Stimulated activated CD4-positive, alpha-beta T cell treated with anti-CD3 and anti-CD28 coated beads, Interleukin-12 subunit alpha, Interleukin-12 subunit beta, amount 100 ng/mL, for 48 hours (primary cell): ENCODE measurements at places on chromosomes 3 and 15.

GRCh38 chr3:191781044-191781443 is 320.1 kb downstream of the PYDC2 start:
- no peak for DNase-seq

DNA sequence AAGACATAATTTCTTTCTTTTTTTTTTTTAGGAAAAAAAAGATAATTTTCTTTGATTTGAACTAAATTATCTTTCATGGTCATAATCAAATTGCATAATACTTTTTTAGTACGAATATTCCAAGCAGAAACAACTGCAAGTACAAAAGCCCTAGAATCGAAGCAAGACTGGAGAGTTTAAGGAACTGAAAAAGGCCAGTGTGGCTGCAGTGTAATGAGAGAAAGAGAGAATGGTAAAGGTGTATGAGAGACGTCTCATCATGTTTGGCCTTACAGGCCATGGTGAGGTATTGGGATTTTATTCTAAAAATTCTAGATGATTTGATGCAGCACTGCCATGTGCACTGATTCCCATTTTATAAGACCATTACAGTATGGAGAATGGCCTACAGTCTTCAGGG is 180.9 kb downstream of the SUCNR1 start:
- no peak for DNase-seq

DNA sequence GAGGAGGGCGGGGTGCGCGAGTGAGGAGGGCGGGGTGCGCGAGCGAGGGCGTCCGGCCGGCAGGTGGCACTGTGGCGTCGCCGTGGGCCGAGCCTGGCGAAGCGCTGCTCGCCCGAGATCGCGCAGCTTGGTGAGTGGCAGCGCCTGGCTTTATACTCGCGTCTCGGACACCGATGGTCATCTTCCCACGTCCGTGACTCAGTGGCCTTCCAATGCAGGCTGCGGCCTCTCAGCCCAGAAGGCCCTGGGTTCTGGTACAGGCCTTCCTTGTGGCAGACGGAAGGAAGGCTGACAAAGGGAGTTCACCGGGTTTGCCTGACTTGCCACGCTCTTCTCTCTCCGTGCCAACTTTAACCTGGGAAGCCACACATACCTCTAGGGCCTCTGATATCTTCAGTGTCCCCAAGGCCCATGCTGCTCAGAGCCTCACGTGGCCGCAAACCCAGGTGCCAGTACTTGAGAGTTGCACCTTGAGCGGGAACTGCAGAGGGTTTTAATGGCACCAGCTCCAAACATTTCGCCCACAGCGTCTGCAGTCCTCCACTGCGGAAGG is 195.3 kb upstream of the LYSMD4 start:
- DNase-seq: peak; percentile 72

DNA sequence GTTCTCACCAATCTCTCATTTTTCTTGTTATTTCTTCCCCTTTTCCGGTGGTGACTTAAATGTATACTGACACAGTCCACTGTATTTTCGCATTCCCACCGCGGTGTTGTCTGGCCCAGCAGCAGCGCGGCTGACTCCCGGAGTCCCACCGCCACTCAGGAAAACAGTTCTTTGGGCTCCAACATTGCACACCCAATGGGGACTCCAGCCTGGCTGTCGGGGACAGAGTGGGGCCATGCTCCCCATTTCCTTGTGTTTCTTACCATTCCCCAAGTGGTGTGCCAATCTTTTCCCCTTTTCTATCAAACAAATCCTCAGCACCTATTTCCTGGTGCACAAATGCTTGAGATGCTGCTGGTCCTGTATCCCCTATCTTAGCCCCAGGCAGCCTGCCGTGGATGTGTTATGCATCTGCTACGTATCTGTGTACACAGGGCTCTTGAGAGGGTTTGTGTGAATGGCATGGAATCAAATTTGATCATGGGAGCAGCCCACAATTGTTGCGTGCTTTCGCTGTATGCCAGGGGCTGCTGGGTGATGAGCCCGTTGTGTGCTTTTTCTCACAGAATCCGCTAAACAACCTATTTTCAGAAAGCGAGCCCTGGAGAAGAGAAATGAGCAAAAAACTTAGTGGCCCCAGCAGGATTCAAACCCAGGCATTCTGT is 219.1 kb upstream of the RGMA start:
- no peak for DNase-seq

- DNase-seq: no peak
Measured at GRCh38 chr3:129211772-129212171, 28.1 kb upstream of the CNBP start.

GRCh38 chr3:6716420-6716819 is 144.5 kb upstream of the GRM7 start:
- no peak for DNase-seq

DNA sequence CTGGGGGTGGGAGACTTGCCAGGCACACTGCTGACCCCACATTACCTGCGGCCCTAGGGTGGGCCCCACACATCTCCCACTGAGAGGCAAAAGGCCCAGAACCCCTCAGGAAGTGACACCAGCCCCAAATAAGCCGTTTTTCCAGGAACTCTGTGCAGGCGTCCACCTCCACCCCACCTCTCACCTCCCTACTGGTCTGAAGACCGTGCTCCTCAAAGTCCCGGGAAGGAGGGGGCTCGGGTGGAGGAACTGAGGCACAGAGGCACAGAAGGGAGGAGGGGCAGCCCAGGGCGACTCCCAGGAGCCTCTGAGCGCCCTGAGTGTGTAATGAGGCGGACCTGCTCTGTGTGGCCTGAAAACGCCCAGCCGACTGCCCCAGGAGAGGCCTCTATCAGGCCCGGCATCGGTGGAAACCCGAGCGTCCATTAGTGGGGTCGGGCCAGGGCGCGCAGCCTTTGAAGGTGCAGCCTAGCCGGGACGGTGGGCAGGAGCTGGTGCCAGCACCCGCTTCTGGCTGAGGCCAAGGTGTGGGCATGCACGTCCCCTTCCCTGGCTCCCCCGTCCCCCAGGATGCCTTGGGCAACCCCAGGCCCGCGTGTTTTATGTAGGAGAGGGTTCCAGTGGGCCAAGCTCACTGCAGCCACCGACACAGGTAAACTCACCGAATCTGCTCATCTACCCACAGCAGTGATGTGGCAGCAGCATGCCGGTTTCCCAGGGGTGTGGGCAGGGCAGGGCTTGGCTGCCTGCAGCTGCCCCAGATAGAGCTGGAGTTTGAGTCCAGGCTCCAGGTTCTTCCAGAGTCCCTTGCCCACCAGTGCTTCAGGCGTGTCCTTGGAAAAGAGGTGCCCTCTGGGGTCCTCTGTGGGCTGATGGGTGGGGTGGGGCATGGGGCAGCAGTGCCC is 55.8 kb downstream of the DNAJB8 start:
- DNase-seq: no peak

DNA sequence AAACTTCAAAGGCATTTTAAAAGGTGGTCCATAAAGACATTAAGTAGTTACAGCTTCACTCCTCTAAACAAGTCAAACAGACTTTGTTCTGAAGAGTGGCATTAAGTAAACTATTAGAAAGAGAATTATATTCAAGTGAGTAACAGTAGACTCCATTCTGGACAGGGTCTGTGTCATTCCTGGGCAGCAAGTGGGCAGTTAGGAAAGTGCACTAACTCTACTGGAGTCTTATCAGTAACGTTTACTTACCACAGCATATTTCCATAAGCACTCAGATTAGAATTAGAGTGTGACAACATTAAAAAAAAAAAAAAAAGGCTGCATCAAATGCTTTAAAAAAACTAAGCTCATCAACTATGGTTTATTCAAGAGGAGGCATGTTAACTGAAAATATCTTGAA is 10.6 kb downstream of the UBR1 start:
- DNase-seq: no peak

DNA sequence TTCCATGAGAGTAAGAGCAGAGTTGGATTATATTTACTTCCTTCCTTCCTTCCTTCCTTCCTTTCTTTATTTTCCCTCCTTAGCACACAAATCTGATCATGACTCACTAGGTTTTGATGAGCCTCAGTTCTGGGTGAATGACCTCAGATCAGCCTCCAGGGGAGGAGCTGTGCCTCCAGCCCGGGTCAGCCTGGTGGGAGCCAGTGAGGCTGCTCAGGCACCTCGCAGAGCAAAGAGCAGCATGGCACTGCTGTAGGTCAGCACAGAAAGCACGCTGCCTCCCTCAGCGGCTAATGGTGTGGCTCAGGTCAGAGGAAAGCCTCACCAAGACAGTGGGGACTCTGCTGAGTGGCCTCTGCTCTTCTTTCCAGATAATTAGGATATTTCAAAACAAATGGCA is 108.5 kb downstream of the SYNPR start:
- no peak for DNase-seq

GRCh38 chr15:42547918-42548248 is 710 bp downstream of the LRRC57 start:
- DNase-seq: no peak

- DNase-seq: no peak
Measured at GRCh38 chr3:129966876-129967275, 7.6 kb upstream of the TRH start.

DNA sequence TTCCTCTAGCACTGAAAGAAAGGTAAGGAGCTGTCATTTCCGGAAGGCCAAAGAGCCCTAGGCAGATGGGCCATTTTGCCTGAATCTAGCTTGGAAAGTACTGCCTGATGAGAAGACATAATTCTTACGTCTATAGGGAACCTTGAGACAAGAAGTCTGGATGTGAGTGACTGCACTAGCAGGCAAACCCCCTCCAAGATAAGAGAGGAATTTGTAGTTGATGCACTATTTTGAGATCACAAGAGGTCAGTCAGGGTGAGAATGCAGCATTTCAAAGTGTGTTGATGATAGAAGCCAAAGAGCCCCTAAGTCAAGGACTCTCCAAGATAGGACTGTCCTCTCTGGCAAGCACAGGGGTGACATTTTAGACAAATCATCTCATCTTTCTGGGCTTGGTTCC is 99.2 kb downstream of the HES1 start:
- DNase-seq: no peak

DNA sequence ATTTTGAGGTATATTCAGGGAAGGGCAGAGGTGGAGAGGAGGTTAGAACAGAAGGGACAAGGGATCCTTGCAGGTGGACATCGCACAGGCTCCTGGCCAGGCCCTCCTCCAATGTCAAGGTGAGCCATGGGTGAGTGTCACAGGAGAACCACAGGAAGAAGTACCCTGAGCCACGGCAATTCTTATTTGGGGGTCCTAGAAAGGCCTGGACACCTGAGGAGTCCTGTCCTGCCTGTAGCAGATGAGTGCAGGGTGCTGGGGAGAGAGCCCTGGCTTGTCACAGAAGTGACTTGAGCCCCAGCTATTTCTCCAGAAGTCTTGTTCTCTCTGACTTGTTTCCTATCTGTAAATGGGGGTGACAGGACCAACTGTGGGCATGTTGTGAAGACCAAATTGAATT is 4.3 kb downstream of the SLC6A20 start:
- DNase-seq: no peak

DNA sequence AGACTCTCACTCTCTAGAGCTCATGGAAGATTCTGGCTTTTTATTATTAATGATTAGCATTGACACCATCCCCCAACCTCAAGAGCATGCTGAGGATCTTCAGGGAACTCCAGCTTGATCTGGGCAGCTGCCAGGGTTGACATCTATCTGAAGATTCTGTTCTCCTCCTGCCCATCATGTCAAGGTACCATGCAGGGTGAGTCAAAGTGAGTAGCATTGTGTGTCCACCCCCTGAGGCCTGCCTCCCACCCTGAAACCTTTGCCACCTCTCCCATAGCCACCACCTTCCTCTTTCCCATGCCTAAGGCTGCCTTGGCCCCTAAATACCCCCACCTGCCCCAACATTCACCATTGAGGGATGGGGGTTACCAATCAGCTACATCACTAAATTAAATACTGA is 70.1 kb upstream of the SLCO3A1 start:
- DNase-seq: no peak

DNA sequence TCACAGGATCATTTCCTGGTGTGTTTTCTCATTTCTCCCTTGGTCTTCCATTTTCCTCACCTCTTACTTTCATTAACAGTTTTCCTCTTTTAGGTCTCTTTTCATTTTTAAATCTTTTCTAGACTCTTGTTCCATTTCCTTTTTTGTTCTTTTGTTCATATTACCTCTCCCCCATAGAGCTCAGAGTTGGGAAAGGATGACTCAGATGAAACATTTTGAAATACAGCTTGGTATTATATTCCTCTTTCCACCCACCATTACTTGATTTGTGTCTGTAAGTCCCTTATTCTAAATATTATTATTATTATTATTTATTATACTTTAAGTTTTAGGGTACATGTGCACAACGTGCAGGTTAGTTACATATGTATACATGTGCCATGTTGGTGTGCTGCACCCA is 153.1 kb downstream of the VGLL3 start:
- DNase-seq: no peak

GRCh38 chr3:37571269-37571668 is 290.4 kb upstream of the CTDSPL start:
- no peak for DNase-seq

DNA sequence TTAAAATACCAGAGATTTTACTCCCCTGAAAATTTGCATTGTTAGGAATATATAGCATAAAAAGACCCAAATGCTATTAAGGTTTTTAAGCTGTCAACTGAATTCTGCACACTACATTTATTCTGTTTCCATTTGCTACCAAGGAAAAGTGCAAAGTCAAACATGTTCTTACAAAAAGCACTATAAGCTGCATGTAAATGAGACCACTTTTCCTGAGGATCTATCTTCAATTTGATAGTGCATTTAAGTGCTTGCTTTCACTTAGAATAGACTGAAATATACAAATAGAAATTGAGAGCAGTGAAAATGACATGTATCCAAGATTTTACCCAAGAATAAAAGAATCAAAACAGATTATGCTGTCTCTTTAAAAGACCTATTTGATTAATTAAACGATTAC is 1216.2 kb downstream of the ROBO2 start:
- DNase-seq: no peak
